Activated naive CD4-positive, alpha-beta T cell treated with anti-CD3 and anti-CD28 coated beads, Interleukin-2, amount 50 U/mL, for 72 hours (primary cell): ENCODE measurements at places on chromosomes 11 and 22.

GRCh38 chr11:33734441-33735270 lies 1.6 kb downstream of the CD59 start:
- DNase-seq, result no peak

DNA sequence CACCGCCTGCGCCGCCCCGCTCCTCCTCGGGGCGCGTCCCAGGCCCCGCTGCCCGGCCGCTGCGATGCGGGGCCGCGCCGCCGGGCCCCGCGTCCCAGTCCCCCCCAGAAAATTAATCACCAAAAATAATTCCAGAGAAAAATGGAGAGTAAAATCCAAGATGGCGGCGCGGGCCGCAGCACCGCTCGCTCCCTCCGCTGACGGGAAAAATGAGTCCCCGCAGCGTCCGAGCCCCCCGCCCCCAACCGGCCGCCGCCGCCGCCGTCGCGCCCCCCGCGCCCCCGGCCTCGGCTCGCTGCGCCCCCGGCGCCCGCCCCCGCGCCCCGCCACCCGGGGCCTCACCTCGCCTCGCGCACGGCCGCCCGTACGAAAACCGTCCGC lies at the start of gene KMT5B:
KMT5B (minus strand) TSS at position 162 of the 381 bp plus-strand sequence. CDS start 23,220 bp downstream, outside the sequence.
- no peak for DNase-seq

DNA sequence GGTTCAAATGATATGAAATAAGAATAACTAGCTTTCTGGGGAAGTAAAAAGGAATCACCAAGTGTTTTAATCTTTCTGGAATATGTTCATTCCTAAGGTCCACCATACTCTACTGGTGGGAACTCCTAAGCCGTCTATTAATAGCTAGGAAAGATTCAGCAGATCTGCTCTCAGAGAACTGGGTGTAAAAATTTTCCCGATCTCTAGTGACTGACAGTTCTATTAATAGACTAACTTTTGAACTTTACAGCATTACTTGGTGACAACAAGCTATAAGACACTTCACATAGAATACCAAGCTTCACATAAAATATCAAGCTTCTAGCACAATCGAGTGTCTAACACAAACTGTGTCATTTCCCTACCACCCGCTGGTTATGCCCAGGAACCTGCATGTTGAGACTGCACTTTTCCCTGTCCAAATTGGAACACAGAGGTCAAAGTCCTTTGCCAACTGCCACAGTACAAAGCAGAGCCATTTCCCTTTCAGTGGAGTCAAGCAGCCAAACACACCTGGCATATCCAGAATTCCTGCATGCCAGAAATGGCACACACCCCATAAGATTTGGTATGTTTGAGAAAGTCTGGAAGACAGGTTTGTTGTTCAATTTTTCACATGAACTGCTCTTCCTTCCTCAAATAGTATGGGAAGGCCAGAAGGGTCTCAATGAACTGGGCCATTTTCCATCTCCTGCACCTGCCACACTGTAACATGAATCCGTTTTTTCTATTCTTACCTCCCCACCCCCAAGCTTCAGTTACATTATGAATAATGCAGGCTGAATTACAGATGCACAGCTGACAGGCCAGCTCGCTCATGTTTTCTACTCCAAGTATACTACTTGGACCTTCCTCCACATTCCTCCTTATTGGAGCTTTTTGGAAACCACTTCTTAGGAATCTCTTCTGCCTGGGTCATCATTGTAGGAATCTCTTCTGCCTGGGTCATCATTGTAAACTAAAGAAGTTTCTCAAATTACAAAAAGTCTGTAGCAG lies 3.7 kb downstream of the OSBP start:
- no peak for DNase-seq

GRCh38 chr22:30196880-30197336 lies 49.7 kb downstream of the LIF start:
- DNase-seq, result no peak

GRCh38 chr22:30754971-30755758 lies 60.5 kb downstream of the OSBP2 start:
- DNase-seq, result peak; percentile 58

DNA sequence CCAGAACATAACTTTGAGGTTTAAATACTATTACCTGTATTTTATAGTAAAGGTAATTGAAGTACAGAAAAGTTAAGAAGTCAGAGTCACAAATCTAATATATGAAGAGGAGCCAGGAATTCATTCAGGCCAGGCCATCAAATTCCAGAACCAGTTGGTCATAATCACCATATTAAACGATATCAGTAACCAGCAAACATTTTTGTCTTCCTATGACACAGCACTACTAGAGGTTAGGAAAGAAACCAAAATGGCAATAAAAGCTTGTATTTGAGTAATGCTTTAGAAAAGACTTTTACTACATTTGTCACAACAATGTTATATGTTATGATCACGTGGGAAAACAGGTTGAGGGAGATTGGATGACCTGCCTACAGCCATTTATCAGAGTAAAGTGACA lies 62.2 kb downstream of the DKK3 start:
- DNase-seq, result no peak

GRCh38 chr11:116364348-116364747 lies 408.4 kb downstream of the BUD13 start:
- DNase-seq, result no peak

GRCh38 chr11:130448416-130449309 lies at the start of gene ADAMTS15:
ADAMTS15 (plus strand) TSS chr11:130448645; CDS start chr11:130448974, 329 bp downstream.
- no peak for DNase-seq

GRCh38 chr11:125289419-125290098 lies 125.0 kb downstream of the PKNOX2 start:
- no peak for DNase-seq

- DNase-seq, result peak; percentile 84
Measured at GRCh38 chr11:64000026-64000739, 13.9 kb downstream of the OTUB1 start.

GRCh38 chr11:84524422-84525051 lies 1102.6 kb downstream of the DLG2 start:
- DNase-seq, result no peak

- DNase-seq, result no peak
Measured at GRCh38 chr11:15569305-15570025, 454.7 kb downstream of the INSC start.

DNA sequence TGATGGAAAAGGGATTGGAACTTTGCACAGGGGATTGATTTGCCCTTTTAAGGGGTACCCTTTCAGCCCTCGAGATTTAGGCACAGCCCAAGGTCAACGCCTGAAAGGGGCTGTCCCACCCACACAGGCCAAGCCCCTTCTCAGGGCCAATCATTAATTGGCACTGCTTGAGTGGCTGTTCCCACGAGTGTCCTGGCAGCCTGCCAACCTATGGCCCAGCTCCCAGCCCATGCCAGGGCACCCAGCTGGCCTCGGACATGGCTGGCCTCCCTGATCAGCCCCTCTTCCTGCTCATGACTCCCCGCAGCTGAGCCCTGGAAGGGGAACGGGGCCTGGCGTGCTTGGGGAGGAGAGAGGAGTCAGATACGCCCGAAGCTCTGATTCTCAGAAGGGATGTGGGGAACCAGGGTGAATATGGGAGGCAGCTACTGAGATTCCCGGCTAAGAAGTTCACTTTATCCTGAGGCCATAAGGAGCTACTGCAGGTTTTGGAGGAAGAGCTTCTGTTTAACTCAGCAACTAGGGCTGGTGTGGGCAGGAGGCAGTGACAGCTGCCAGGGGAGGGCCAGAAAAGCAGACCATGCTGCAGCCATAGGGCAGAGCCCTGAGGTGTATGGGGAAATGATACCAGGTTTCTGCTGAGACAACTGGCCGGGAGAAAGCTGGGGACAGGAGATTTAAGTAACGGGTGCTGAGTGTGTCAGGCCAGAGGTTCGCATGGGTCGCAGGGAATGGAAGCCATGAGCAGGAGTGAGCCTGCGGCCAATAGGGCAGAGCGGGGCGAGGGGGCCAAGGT lies 30.0 kb downstream of the WNT7B start:
- no peak for DNase-seq

DNA sequence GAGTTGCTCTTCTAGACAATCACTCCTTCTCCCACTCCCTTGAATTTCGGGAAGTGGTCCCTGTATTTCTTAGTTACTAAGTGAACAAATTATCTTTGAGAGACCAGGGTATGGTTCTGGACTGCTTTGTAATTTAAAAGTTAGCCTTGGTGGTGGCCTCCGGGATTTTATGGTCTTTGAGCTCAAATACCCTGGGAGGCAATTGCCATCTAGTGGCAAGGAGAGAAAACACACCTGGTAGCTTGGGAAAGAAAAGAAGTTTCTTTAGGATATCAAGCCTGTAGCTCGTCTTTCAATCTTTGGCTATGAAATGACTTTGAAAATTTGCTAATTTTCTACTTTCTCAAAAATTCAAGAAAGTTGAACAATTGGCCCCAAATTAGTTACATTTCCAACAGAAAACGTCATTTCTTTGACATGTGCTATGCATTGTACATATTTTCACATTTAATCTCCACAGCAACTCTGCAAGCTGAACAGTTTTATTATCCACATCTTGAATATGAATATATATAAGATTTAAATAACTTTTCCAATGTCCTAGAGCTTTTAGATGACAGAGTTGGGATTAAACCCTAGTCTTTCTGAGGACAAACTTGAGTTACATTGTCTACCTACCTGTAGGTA lies 39.1 kb downstream of the MMP27 start:
- DNase-seq, result peak; percentile 21
